ENCODE measurements at places on chromosomes 1 and 21. TPM values are rescaled to one million over a fixed set of nuclear protein-coding genes. Genes with fewer than 3 reads are reported as not detected.

- H3K36me3 ChIP-seq: no peaks in the 10 kb centered on the region
- H3K4me1 ChIP-seq: no peaks in the 10 kb centered on the region
- no peaks in the 10 kb centered on the region for H3K27me3 ChIP-seq
- no peak overlapping the region for H3K27ac ChIP-seq
Measured at GRCh38 chr1:208601561-208601960, 357.4 kb upstream of the PLXNA2 start.

DNA sequence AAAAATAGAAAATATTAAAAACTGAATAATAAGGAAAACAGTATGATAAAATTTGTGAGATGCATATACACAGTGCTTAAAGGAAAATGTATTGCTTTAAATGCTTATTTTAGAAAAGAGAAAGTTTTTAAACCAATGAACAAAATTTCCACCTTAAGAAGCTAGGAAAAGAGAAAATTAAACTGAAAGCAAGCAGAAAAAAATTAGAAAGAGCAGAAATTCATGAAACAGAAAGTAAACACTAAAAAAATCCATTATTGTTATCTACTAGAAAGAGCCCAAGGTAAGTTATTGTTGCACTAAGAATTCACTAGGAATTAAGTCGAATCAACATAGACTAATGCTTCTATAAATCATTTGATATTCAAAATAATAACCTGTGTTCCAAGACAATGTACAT lies 67.7 kb downstream of the PIK3R3 start:
- no peaks in the 10 kb centered on the region for H3K27me3 ChIP-seq
- no peak for DNase-seq

DNA sequence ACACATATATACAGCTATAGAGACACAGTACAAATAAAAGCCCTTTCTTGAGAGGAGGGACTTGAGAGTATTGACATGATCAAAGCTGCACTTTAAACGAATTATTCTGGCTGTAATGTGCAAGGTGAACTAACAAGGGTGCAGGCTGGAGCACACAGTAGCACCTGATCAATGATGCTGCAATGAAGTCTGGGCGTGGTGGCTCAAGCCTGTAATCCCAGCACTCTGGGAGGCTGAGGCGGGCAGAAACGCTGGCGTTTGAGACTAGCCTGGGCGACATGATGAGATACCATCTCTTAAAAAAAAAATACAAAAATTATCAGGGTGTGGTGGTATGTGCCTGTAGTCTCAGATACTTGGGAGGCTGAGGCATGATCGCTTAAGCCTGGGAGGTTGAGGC lies 14.1 kb upstream of the CTH start:
- H3K36me3 ChIP-seq: no peaks in the 10 kb centered on the region
- DNase-seq: no peak
- no peak overlapping the region for H3K27ac ChIP-seq
- no peak overlapping the region for H3K4me3 ChIP-seq

GRCh38 chr1:16068356-16069270 lies 4.8 kb downstream of the FAM131C start:
- no peaks in the 10 kb centered on the region for H3K27me3 ChIP-seq
- no peaks in the 10 kb centered on the region for H3K36me3 ChIP-seq
- peak; percentile 57 for DNase-seq

GRCh38 chr21:33234635-33235520 lies 5.1 kb downstream of the IFNAR2 start:
- no peak overlapping the region for H3K27ac ChIP-seq
- H3K4me1 ChIP-seq: peaks cover 10% of the 10 kb centered on the region
- H3K27me3 ChIP-seq: no peaks in the 10 kb centered on the region

DNA sequence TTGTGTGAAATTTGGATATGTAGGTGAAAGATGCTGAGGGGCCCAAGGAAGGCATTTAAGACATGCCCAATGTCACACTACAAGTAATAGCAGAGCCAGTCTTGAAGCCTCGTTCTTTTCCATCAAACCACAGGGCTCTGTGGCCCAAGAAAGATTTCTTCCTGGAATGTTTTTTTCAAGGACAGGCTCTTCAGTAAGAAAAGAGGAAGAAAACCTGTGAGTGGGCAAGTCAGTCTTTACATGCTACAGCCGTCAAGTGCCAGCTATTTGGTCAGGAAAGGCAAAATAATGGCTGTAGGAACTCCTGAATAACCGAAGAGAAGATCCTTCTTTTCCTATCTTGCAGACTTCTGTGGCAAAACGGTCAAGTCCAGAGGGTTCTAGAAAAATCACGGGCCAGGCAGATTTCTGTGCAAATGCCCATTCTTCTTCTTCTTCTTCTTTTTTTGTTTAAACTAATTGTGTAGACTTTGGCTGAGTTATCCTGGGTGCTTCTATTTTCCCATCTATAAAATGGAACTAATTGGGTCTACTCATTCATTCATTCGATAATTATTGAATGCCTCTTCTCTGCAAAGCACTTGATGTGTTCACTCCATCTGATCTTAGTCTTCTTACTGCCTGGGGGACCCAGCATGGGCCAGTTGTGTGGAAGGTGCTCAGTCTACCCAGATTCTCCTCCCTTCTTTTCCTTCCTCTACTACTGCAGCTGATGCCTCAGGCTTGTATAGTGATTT lies 1.9 kb upstream of the ID3 start:
- peak overlapping the region; percentile 97 for H3K27ac ChIP-seq
- H3K4me1 ChIP-seq: peaks cover 55% of the 10 kb centered on the region
- no peaks in the 10 kb centered on the region for H3K36me3 ChIP-seq
- no peak for DNase-seq
- H3K27me3 ChIP-seq: no peaks in the 10 kb centered on the region
- no peak overlapping the region for H3K4me3 ChIP-seq

GRCh38 chr1:230002164-230002803 lies 64.8 kb upstream of the GALNT2 start:
- no peaks in the 10 kb centered on the region for H3K4me1 ChIP-seq
- no peaks in the 10 kb centered on the region for H3K27me3 ChIP-seq
- DNase-seq: no peak
- no peak overlapping the region for H3K27ac ChIP-seq

DNA sequence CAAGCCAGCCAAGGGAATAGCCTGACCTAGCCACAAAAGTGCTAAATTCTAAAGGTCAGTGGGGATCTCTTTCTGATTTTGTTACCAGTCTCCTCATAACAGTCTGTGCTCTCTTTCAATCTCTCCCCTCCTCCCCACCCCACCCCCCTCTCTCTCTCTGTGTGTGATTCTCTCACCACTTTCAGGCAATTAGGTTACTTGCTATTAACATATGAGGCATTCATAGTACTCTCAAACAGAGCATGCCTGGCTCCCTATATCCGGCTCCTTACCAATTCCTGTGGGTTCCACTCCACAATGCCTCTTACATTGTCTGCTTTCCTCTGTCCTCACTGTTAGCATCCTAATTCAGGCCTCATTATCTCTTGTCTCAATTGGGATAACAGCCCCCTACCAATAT lies 464.3 kb upstream of the DEPDC1 start:
- DNase-seq: no peak
- H3K4me3 ChIP-seq: no peak overlapping the region
- H3K27me3 ChIP-seq: no peaks in the 10 kb centered on the region
- no peaks in the 10 kb centered on the region for H3K4me1 ChIP-seq
- H3K36me3 ChIP-seq: no peaks in the 10 kb centered on the region

- H3K36me3 ChIP-seq: no peaks in the 10 kb centered on the region
- no peaks in the 10 kb centered on the region for H3K27me3 ChIP-seq
- H3K4me1 ChIP-seq: peaks cover 6% of the 10 kb centered on the region
- peak; percentile 28 for DNase-seq
Measured at GRCh38 chr1:149986486-149987296, 23.8 kb downstream of the OTUD7B start.

DNA sequence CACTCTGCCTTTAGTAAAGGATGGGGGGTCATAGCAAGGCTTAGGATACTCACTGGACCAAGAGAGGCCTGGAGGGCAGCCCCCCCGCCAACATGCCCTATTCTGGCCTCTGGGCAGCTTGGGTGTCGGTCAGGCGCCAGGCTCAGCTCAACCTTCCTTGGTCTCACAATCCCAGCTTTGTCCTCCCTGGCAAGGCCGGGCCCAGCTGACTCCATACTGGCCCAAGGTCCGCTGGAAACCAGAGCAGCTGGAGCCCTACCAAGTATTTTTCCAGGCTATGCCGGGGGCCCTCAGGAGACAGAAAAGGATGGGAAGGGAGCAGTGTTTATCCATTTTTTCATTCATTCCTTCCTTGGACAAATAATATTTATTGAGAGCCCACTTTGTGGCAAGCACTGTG lies 6.2 kb downstream of the FBXO2 start:
- no peak overlapping the region for H3K27ac ChIP-seq
- H3K4me1 ChIP-seq: peaks cover 8% of the 10 kb centered on the region
- no peak for DNase-seq
- no peaks in the 10 kb centered on the region for H3K36me3 ChIP-seq
- H3K4me3 ChIP-seq: no peak overlapping the region

DNA sequence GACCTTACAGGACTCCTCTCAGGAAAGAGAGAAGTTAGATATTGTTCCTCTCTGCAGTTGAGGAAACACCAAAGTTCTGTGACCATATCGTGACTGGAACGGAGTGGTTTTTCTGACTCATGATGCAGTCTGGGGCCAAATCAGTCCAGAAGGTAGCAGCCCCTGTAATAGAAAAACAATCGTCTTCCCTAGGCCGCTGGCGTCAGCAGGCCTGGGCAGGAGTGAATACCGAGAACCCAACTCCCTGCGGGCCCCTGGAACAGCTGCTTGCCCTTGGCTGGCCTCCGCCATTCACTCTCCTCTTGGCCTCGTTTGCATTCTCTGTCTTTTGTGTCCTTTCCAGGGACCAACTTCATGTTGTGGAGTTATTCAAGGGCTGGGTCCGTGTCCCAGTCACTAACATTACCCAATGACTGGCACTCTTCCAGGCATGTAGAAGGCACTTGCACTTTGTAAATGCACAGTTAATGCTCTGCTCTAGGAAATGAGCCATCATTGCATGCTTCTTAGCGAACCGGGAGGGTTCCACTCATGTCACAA lies 10.9 kb upstream of the CD101 start:
- no peak for DNase-seq
- H3K27ac ChIP-seq: no peak overlapping the region
- no peak overlapping the region for H3K4me3 ChIP-seq
- no peaks in the 10 kb centered on the region for H3K36me3 ChIP-seq
- H3K4me1 ChIP-seq: peaks cover 5% of the 10 kb centered on the region
- no peaks in the 10 kb centered on the region for H3K27me3 ChIP-seq

GRCh38 chr1:183841550-183841949 lies 36.6 kb downstream of the RGL1 start:
- no peaks in the 10 kb centered on the region for H3K36me3 ChIP-seq
- DNase-seq: no peak
- no peak overlapping the region for H3K4me3 ChIP-seq
- H3K4me1 ChIP-seq: peaks cover 22% of the 10 kb centered on the region
- peak overlapping the region; percentile 73 for H3K27ac ChIP-seq
- no peaks in the 10 kb centered on the region for H3K27me3 ChIP-seq

GRCh38 chr1:214326406-214326805 lies 45.4 kb downstream of the SMYD2 start:
- no peak for DNase-seq
- H3K4me3 ChIP-seq: no peak overlapping the region
- H3K27me3 ChIP-seq: no peaks in the 10 kb centered on the region
- H3K27ac ChIP-seq: no peak overlapping the region
- no peaks in the 10 kb centered on the region for H3K4me1 ChIP-seq

- H3K36me3 ChIP-seq: no peaks in the 10 kb centered on the region
- no peak for DNase-seq
- H3K27me3 ChIP-seq: no peaks in the 10 kb centered on the region
- peaks cover 7% of the 10 kb centered on the region for H3K4me1 ChIP-seq
- H3K27ac ChIP-seq: peak overlapping the region; percentile 91
Measured at GRCh38 chr21:36966821-36967768, 626 bp upstream of the HLCS start.

DNA sequence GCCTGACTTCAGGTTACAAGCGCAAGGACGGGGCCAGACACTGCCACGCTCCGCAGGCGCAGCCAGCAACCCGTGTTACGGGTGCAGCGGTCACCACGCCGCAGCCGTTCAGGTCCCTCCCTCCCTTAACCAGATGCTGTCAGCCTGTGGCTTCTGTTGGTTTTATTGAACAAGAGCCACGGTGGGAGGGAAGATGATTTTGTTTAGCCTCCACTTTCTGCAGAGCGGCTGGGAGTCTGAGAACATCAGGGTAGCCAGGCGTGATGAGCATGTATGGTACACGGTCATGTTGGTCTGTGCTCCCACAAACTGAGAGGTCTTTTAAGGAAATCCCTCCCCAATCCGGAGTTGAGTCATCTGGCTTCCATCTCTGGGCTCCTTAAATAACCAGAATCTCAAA lies 18.5 kb upstream of the ADARB1 start:
- H3K27me3 ChIP-seq: no peaks in the 10 kb centered on the region
- no peaks in the 10 kb centered on the region for H3K36me3 ChIP-seq
- no peak overlapping the region for H3K4me3 ChIP-seq

GRCh38 chr1:11787251-11787803 lies 18.4 kb downstream of the MTHFR start:
- H3K36me3 ChIP-seq: no peaks in the 10 kb centered on the region
- H3K4me1 ChIP-seq: peaks cover 46% of the 10 kb centered on the region
- H3K27me3 ChIP-seq: no peaks in the 10 kb centered on the region
- H3K27ac ChIP-seq: peak overlapping the region; percentile 86
- H3K4me3 ChIP-seq: no peak overlapping the region

DNA sequence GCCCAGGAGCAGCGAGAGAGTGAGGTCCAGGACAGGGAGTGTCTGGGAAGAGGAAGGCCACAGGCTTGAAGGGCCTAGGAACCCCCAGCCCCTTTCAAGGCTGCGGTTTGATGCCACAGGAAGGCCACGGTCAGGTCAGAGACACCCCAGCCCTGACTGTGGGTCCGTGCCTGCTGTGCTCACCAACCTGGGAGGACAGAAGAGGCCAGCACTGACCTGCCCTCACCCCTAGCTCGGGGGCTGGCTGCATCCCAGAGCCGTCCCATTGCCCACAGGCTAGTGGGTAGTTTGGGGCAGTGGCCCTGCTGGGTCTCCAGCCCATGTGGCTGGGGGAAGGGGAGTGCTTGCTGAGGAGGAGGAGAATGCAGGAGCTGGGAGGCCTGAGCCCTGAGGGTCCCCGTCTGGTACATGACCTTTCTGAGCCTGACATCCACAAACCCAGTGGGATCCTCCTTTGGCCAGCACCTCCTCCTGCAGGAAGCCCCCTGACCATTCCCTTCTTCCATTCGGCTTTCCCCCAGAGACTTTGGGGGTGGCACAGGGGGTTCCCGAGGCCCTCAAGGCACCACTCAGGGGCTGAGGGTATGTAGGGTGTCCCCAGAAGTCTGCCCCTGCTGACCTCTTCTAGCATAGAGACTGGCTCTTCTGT lies 54.3 kb downstream of the WNT9A start:
- H3K4me3 ChIP-seq: no peak overlapping the region
- peaks cover 16% of the 10 kb centered on the region for H3K4me1 ChIP-seq
- H3K27me3 ChIP-seq: no peaks in the 10 kb centered on the region

UHMK1 gene
- 55.4 TPM for total RNA-seq

KRTAP13-2 gene
- not detected for total RNA-seq

PPIAL4G gene
- 0.07 TPM for total RNA-seq
